ENCODE measurements at places on chromosomes 5 and 9. TPM values are rescaled to one million over a fixed set of nuclear protein-coding genes. Genes with fewer than 3 reads are reported as not detected.

WDR31 gene
- 2.8 TPM for total RNA-seq

VAV2 gene
- total RNA-seq: 45.4 TPM

ZDHHC11B gene
- 17.5 TPM for total RNA-seq

EFNA5 gene
- 15.7 TPM for total RNA-seq

CTXN3 gene
- 0.63 TPM for total RNA-seq

SPINK4 gene
- total RNA-seq: not detected

FAM163B gene
- 17.2 TPM for total RNA-seq

PCDHGA8 gene
- total RNA-seq: 30.0 TPM

SPINK6 gene
- not detected for total RNA-seq

SMIM3 gene
- 1.3 TPM for total RNA-seq

GPX8 gene
- total RNA-seq: 0.63 TPM

CTSV gene
- 0.94 TPM for total RNA-seq

SPOCK1 gene
- 70.7 TPM for total RNA-seq

NUP188 gene
- 68.9 TPM for total RNA-seq

IL4 gene
- total RNA-seq: not detected

EMB gene
- 3.1 TPM for total RNA-seq

FCN1 gene
- 0.31 TPM for total RNA-seq

SYK gene
- 1.6 TPM for total RNA-seq

RFESD gene
- 2.5 TPM for total RNA-seq

HAVCR1 gene
- 0.94 TPM for total RNA-seq

PLPPR1 gene
- total RNA-seq: 169 TPM

ARL10 gene
- total RNA-seq: 108 TPM

DEPDC1B gene
- 17.5 TPM for total RNA-seq

SNAPC4 gene
- 12.2 TPM for total RNA-seq

TAF11L5 gene
- total RNA-seq: not detected

TAF11L10 gene
- not detected for total RNA-seq

SPAG8 gene
- 4.1 TPM for total RNA-seq

FUBP3 gene
- total RNA-seq: 68.5 TPM

MZB1 gene
- total RNA-seq: not detected

KIF12 gene
- 1.3 TPM for total RNA-seq

NR2F1 gene
- 82.6 TPM for total RNA-seq

FAM169A gene
- 58.2 TPM for total RNA-seq

TSPAN17 gene
- 25.4 TPM for total RNA-seq

GABRG2 gene
- total RNA-seq: 28.5 TPM

HK3 gene
- total RNA-seq: 0.31 TPM

DUSP1 gene
- total RNA-seq: 36.3 TPM

IFNB1 gene
- total RNA-seq: not detected

SLC22A4 gene
- 1.6 TPM for total RNA-seq

UGT3A1 gene
- total RNA-seq: not detected

DMRTA1 gene
- 0.63 TPM for total RNA-seq

PCDHGA3 gene
- total RNA-seq: 11.0 TPM

HAVCR2 gene
- total RNA-seq: 5.0 TPM

TNC gene
- total RNA-seq: 101 TPM

AIF1L gene
- total RNA-seq: 21.0 TPM

MEIKIN gene
- not detected for total RNA-seq

HTR4 gene
- 0.31 TPM for total RNA-seq

SLC46A2 gene
- total RNA-seq: not detected

NOL6 gene
- 20.7 TPM for total RNA-seq

UHRF2 gene
- 158 TPM for total RNA-seq

ADAMTS6 gene
- total RNA-seq: 11.9 TPM
